ENCODE measurements at places on chromosomes 12 and 14.

DNA sequence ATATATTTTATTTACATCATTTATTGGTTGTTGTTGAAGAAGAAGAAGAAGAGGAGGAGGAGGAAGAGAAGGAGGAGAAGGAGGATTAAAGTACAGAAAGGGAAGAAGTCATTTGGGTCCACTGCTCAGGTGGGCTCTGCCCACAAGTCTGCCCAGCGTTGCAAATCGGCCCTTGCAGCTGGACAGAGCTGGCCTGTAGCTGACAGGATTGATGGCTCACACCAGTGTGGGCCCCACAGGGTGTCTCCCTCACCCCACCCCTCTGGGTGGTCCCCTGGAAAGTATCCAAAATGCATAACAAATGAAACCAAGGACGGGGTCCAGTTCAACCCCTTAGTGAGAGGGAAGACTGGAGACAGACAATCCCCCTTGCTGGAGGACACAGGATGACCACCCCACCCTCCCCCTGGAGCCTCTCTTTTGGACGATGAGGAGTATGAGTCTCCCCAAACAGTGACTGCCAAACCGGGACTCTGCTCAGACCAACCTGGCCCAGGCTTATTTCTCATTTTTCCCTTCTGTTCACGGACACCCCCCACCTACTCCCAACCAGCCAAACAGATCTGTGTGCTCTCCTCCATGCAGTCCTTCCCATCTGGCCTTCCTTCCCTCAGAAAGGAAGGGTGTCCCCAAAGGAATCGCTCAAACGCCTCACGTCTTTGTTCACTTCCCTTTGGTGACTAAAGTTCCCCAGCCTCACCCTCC, 17.7 kb downstream of the DPF3 start:
- no peak for DNase-seq

DNA sequence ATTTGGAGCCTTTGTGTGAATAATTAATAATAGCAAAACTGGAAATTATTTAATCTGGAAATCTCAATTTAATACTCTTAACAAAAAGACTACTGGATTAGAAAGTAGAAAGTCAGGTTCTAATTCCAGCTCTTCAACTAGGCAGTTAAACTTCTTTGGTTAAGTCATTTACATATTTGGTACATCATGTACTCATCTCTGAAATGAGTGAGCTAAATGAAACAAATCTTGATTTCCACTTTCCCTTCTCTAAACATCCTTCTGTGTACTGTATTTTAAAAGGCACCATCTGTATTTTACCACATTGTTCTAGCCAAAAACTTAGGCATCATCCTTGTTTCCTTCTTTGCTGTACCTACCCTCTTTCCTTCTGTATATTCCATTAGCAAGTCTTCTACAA, 26.9 kb downstream of the CRADD start:
- no peak for DNase-seq

- no peak for DNase-seq
Observed at GRCh38 chr12:125346362-125346761, 281.1 kb downstream of the AACS start.

DNA sequence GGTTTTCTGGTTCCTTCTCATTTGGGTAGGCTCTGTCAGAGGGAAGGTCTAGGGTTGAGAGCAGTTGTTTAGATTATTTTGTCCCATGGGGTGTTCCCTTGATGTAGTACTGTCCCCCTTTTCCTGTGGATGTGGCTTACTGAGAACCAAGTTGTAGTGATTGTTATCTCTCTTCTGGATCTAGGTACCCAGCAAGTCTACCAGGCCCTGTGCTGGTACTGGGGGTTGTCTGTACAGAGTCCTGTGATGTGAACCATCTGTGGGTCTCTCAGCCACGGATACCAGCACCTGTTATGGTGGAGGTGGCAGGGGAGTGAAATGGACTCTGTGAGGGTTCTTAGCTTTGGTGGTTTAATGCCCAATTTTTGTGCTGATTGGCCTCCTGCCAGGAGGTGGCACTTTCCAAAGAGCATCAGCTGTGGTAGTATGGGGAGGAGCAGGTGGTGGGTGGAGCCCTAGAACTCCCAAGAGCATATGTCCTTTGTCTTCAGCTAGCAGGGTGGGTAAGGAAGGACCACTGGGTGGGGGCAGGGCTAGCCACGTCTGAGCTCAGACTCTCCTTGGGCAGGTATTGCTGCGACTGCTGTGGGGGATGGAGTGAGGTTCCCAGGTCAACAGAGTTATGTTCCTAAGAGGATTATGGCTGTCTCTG, 179.3 kb upstream of the BTG1 start:
- no peak for DNase-seq

GRCh38 chr14:87131879-87132278, 861.1 kb downstream of the GALC start:
- no peak for DNase-seq

- no peak for DNase-seq
Observed at GRCh38 chr14:90523544-90523943, 126.7 kb downstream of the CALM1 start.

DNA sequence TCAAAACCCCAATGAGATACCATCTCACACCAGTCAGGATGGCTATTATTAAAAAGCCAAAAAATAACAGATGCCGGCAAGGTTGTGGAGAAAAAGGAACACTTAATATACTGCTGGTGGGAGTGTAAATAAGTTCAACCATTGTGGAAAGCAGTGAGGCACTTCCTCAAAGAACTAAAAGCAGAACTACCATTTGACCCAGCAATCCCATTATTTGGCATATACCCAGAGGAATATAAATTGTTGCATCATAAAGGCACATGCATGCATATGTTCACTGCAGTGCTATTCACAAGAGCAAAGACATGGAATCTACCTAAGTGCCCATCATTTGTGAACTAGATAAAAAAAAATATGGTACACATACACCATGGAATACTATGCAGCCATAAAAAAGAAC, 59.9 kb downstream of the MGST1 start:
- no peak for DNase-seq

DNA sequence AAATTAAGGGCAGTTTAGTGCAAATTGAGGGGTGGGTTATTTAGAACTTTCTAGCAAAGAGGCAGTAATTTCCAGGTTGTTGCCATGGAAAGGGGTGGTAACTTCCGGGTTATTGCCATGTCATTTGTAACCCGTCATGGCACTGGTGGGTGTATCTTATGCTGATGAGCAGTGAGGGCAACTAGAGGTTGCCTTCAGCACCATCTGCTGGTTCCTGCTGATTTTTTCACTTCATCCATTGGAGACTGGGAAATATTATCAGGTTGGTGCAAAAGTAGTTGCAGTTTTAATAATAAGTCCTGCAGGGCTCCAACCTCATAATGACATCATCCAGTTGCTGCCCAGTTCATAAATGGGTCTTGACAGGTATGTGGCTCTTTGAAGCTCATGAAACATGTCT, 24.4 kb upstream of the SERPINA4 start:
- DNase-seq: no peak

DNA sequence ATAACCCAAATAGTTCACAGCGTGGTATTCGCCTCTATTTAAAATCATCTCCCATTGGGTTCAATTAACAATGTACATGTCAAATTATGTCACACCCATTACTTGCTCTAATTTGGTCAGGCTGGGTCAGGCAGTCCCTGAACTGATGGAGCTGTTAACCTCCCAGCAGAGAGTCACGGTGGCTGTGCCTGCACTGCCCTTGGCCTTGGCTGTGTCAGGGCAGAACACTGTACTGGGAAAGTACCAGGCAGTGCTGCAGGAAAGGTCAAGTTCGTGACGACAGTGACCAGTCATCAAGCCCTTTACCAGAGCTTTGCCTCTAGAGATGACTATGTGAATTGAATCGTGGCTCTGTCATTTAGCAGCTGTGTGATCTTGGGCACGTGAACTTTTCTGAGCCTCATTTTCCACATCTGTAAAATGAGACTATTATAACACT, 100.0 kb downstream of the ARF6 start:
- DNase-seq: peak; percentile 67

- DNase-seq: no peak
Observed at GRCh38 chr12:75704664-75705063, 193.3 kb upstream of the KRR1 start.

DNA sequence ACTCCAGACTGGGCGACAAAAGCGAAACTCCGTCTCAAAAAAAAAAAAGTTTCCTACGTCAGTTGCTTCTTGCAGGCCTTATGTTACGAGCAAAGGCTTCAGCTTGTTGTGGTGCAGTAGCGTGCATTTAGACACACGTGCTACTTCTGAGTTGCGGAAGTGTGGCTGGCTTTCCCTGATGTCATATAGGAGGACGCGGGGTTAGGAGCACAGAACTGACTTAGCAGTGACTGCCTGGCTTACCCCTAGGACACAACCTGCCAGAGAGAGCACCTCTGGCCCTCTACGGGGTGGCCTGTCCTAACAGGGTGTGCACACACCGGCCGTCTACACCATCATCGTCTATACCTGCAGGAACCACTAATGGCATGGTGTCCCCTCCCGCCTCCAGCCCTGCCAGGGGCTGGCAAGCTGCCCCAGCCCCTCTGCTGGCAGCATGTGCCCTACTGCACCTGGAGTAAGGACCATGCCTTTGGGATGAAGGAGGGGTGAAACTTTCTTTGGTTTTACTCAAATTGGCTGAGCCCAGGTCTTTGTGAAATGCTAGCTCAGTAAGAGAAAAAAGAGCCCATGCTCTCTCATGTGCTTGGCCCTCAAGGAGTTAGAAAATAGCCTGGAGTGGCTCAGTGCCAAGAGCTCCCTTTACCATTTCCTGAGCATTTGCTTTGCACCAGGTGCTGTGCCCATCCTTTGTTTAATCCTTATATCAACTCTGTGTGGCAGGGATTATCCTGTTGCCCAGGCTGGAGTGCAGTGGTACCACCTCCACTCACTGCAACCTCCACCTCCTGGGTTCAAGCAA, 1.7 kb upstream of the GPR68 start:
- DNase-seq: peak; percentile 79

DNA sequence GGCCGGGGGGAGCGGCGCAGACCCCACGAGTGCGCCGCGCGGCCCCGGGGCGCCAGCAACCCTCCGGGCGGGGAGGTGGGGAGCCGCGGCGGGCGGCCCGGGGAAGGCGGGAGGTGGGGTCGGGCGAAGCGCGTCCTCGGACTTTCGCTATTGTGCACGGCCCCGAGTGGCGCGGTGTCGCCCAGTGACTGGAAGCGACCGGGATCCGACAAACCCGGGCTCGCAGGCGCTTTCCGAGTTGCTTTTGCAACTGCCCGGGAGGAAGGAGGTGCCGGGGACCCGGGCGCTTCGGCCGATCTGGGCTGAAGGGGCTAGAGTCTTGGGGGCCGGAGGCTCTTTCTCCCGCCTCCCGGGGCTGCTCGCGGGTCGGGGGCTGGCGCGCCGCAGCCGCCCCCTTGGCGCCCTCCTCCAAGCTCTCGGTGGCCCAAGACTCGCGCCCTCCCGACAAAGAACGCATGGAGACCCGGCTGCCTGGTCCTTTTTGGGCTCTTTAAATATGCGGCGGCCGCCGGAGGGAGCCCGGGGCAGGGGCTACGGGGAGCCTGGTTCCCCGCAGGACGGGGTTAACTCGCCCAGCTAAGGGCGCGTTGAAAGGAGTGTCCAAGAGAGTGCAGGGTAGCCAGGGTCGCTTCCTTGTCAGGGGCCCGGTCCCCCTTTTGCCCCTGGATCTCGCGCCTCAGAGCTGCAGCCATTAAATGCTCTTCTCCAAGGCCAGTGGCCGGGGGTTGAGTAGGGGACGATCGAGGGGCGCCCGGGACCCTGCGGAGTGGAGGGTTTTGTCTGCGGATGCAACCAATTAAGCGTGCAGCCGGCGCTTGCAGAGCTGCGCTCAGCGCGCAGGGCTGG, 1.4 kb downstream of the HMGA2 start:
- peak; percentile 27 for DNase-seq

GRCh38 chr12:48717252-48717695, 767 bp upstream of the CCNT1 start:
- DNase-seq: no peak

DNA sequence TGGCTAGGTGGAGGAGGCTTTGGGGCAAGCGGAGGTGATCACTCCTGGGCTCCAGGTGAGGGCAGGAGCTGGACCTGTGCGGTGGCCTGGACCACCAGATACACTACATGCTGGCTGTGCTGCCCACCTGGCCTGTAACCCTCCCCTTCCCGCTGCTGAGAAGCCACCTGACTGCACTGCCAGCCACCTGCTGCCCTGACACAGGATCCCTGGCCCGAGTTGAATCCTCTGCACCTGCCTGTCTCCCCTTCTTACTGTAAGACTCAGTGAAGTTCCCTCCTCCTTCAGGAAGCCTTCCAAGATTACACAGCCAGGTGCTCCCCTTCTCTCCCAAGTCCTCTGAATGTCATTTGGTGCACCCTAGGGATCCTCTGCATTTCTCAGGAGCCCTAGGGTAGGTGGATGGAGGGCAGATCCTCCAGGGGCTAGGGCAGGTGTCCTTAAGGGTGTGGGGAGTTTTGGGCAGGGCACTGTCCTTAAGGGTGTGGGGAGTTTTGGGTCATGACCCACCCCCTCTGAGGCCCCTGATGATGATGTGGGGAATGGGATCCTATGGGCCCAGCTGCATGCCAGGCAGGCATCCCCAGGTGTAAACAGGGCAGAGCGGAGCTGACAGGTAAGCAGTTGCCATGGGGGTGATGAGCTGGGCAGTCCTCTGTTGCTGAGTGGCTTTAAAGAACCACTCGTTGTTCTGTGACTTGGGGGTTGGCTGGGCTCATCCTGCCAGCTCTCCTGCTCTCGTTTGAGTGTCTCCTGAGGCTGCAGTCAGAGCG, 6.7 kb upstream of the MTA1 start:
- DNase-seq: no peak

GRCh38 chr14:80215081-80215480, 3.8 kb upstream of the DIO2 start:
- DNase-seq: no peak

GRCh38 chr14:33412450-33412849, 473.8 kb downstream of the NPAS3 start:
- no peak for DNase-seq

GRCh38 chr12:49897276-49897675, 6.4 kb downstream of the FAIM2 start:
- no peak for DNase-seq

DNA sequence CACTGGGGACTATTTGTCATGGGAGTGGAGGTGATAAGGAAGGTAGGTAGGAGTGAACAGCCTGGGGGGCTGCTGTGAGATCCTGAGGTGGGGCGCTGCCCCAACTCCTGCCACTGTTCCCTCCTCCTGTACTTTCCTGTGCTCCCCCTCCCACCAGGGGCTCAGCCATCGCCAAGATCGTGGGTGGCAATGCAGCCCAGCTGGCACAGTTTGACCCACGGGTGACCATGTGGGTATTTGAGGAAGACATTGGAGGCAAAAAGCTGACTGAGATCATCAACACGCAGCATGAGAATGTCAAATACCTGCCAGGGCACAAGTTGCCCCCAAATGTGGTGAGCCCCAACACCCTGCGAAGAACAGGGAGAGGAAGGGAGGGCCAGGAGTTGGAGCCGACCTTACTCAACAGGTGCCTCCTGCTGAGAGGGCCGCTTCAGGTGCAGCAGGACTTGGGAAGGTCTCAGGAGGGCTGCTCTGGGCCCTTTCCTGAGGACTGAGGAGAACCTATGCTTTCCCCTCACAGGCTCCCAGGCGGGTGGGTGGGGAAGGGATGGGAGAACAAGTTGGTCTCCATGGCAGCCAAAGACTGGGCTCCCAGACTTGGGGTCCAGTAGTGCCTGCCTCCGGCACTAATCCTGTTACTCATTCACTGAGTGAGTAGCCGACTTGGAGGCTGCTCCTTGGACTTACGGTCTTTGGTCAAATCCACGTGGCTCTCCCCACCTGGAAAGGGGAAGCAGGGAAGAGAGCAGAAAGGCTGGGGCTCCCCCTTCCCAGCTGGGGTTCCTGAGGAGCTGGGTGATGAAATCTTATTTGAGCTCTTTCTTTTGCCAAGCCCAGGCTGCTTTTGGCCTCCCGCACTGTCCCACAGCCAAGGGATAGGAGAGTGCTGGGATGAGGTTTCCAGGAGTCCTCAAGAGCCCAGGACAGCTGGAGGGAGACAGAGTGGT, 884 bp downstream of the GPD1 start:
- no peak for DNase-seq

GRCh38 chr14:92926931-92927330, 4.0 kb downstream of the CHGA start:
- no peak for DNase-seq
